ENCODE measurements at places on chromosomes 12 and 14.
A peak's percentile ranks its signal among the peaks of the same experiment; 100 is the strongest.

DNA sequence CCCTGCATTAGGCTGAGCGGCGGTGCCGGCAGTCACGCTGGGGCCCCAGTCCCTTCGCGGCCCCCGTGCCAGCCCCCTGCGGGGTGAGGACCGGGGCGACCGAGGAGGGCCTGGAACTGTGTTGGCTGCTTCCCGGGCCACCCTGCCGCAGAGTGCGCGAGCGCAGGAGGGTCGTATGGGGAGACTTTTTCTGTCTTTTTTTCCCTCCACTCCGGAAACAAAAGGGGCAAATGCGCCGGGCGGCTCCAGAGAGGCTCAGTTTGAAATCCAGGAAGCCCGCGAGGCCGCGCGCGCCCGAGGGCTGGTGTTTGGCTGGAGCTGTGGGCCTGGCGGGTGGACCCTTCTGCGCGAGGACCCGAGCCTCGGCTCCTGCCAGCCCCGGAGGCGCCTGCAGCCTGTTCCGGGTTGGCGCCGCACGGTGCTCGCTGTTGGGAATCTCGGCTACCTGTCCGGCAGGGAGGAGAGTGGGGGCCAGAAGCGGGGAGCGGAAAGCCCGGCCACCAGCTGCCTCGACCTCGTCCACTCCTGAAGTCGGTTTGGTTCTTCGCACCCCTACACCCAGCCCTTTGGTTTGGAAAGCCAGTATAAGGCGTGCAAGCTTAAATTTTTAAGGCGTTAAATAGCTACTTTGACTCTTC, 638 bp downstream of the PLEKHG3 start:
- DNase-seq, result no peak

DNA sequence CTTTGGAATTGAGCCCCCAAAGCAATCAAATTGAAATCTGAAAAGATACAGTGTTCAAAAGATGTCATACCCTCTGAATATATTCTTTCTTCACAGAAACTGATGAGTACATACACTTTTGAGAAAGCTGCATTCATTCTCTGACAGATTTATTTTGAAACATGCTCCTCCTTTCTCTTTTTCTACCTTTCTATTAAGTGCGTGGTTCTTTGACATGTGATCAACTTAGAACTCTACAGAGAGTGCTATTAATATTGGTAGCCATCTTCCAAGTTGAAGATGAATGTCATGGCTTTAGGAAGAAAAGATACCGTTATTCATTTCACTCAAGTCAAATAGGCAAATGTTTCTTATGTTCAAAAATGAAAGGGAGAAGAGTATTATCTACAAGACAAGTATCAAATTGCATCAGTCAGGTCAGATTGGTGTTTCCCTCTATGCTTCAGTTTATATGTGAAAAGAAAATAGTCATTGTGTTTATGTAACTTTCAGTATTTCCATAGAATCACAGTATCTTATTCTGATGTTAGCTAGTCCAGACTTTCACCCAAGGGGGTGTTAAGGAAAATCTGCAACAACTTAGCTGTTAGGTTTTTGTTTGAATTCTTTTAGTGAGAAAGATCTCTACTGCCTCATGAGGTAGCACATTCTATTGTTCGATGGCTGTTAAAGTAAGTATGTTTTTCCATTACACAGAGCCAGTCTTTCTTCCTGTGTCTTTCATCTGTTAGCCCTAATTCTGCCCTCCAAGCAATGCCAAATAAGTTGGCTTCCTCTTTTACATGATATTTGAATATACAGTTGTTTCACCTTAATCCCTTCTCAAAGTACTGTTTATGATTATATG, 55.4 kb upstream of the GARIN2 start:
- no peak for DNase-seq

DNA sequence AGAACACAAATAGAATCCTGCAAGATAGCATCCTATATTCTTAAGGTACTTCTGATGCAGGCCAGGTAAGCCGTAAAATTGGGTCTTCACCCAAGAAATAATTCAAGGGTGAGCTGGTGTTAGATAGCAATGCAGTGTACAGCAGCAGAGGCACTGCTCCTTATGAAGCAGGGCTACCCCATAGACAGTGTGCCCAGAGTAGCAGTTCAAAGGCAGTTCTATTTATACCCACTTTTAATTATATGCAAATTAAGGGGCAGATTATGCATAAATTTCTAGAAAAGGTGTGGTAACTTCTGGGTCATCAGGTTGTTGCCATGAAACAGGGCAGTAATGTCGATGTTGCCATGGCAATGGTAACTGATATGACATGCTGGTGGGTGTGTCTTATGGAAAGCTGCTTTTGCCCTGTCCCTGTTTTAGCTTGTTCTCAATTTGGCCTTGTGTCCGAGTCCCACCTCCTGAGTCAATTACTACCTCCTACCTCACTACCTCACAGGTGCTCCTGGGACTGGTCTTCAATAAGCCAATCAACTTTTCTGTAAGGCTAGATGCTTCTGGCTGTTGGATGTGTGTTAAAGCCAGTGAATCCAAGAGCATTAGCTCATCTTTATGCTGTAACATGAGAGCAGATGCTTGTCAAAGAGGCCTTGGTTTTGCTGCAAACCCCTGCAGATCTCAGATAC, 61.0 kb downstream of the PPM1A start:
- DNase-seq, result no peak

- no peak for DNase-seq
Observed at GRCh38 chr12:111339321-111339938, 29.5 kb downstream of the PHETA1 start.

- DNase-seq, result peak; percentile 22
Observed at GRCh38 chr12:51814311-51815088, 34.0 kb downstream of the FIGNL2 start.

Data from HL-60 (cell line).